NAMALWA (cell line): ENCODE measurements at places on chromosomes 6 and 20.
A peak's percentile ranks its signal among the peaks of the same experiment; 100 is the strongest.

- DNase-seq, result peak; percentile 0
These were observed 971.3 kb upstream of the DEFB115 start for GRCh38 chr20:30286157-30286556.

DNA sequence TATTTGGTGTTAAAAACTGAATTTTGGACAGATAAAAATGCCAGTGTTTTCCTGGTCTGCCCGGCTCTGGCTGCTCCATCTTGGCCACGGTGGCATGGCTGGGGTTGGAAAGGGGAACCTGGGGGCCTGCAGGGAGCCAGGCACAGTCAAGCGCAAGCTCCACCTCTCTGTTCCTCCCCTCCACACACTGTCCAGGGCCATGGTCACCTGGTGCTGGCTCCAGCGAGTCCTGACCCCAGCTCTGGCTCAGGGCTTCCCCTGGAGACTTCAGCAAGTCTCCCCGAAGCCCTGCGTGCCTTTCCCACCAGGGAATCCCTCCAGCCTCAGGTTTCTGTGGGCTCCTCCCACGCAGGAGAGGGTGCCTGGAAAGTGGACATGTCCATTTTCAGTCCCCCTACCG, 298.5 kb downstream of the QKI start:
- DNase-seq, result no peak

DNA sequence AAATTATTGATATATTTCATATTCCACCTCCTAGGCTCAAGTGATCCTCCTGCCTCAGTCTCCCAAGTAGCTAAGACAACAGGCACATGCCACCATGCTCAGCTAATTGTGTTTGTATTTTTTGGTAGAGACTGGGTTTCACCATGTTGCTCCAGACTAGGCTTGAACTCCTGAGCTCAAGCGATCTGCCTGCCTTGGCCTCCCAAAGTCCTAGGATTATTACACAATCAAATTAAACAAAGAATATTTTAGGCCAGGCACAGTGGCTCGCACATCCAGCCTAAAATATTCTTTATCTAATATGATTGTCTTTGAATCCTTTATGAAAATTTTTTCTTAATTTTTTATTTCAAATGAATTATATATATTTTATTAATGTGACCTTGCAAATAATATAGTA, 17.8 kb downstream of the ME1 start:
- no peak for DNase-seq

DNA sequence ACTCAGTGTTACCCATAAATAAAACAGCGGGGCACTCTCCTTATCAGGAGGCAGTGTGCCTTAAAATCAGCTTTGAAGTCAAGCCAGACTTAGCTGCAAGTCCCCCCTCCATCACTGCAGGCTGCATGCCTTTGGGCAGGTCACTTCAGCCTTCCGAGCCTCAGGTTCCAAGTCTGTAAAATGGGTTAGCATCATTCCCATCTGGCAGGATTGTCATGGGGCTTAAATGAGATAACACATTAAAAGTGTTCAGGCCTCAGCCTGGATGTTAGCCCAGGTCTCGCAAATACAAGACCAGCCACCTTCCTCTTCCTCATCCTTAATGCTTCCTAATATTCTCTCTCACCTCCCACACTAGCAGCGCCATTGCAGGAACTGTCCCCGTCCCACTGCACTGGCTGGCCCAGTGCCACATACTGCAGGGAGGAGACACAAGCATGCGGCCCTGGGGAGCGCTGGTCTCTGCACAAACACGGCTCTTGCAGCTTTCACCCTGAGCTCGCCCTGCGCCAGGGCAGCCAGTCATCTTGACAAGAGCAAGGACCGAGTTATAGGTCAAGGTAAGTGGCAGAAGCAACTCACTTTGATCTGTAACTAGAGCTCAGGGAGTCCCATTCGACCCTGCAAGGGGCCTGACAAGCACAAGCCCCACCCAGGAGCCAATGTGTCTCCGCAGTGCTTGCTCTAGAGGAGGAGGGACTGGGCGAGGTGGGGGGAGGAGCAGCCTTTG, 564.6 kb upstream of the AGPAT4 start:
- no peak for DNase-seq

DNA sequence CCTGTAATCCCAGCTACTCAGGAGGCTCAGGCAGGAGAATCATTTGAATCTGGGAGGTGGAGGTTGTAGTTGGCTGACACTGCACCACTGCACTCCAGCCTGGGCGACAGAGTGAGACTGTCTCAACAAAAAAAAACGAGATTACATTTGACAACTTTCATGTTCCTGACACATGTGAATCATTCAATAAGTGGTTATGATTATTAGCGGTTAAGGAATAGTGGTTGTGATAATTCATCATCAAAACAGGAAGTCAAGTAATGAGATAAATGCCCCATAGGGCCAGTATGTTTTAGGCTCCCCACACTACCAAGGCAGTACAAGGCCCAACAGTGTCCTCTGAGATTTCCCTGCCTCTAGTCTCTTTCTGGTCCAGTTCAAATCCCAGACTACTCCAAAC, 2.5 kb downstream of the HDDC2 start:
- DNase-seq, result no peak

DNA sequence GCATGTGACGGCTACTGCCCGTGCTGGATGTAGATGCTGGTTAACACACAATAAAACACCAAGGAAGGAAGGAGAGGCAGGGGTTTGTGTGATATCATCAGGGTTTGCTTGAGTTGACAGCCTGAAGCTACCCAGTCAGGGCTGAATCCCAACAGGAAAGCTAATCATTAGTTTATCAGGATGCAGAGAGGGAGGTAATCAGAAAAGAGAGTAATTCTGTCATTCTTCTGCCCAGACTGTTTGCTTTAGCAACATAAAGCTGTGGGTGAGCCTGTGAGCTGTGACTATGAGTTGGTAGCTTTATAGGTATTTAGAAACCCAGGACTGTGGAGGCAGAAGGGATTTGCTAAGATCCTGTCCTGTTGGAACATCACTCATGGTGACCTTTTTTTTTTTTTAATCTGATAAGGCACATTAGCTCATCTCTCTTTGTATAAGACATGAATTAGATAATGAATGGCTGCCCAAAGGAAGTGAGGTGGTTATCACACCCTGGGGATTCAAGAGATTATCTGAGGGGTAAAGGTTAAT, 79.3 kb downstream of the CAP2 start:
- DNase-seq, result no peak

DNA sequence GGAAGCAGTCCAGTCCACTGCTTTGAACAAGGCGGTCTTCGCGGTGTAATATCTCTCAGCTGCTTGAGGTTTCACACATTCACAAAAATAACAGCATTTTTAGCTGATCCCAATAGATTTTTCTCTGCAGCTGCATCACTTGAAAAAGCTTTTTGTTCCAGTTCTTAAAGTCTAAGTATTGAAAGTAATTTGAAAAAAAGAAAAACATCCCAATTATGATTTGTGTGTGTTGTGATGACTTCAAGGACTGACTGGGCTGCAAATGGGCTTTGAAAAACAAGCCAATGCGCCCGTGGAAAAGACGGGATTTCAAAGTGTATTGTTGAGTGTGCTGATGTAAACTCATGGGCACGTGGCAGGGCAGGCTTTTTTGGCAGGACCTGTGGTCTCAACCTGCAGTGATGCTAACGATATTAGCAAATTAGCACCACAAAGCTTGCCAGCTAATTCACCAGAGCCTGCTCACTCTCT, 151.1 kb downstream of the TMEM242 start:
- no peak for DNase-seq

DNA sequence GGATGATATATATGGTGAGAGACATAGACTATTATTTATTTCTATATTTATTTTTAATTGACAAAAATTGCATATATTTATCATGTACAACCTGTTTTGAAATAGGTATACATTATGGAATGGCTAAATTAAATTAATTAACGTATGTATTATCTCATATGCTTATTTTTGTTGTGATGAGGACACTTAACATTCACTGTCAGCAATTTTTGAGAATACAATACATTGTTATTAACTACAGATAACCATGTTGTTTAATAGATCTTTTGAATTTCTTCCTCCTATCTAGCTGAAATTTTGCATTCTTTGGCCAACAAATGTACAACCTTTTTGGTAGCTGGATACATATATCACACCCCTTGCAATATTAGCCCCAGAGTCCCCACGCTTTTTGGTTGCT, 110.7 kb upstream of the CITED2 start:
- no peak for DNase-seq

- peak; percentile 24 for DNase-seq
These were observed 894 bp downstream of the PYGB start for GRCh38 chr20:25248786-25249172.

- DNase-seq, result no peak
These were observed 99.2 kb downstream of the MYLK4 start for GRCh38 chr6:2651536-2651935.

- no peak for DNase-seq
These were observed 747.8 kb downstream of the PTPRT start for GRCh38 chr20:42441864-42442331.

DNA sequence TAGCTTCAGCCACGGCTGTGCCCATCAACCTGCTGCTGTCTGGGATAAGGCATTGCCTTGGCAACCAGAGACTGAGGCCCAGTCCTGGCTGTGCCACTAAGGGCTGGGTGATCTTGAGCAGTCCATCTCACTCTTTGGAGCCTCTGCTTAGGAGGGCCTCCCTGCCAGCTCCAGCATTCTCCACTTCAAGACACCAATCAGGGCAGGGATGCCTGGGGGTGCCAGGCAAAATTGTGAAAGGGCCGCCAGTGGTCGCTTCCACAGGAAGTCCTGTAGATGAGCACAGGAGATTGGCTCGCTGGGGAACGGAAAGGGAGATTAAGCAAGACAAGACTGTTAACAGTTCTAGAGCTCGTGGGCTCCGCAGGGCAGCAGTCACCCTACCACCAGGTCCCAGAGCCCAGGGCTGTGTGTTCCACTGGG, at the start of gene RAB44:
Gene RAB44, plus strand, starts transcription at position 346 of the 423 bp plus-strand sequence. CDS start 6,410 bp downstream, outside the sequence.
- no peak for DNase-seq

- DNase-seq, result no peak
These were observed 8.0 kb upstream of the MYLK2 start for GRCh38 chr20:31811198-31811597.

DNA sequence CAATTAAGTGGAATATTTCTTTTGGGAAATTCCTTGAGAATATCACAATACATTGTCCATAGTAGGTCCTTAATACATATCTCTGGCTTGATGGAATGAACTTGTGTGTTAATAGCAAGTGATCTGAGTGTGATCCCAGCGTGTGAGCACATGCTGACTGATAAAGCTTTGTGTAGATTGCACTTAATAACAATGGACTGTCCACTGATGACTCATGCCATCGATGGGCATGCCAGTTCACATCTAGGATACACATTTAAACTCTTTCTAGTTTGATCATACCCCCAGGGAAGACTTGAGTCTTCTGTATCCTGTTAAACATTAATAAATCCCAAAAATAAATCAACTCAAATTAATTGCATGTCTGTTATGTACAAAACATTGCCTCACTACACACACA, 454.3 kb upstream of the SPTLC3 start:
- DNase-seq, result no peak

DNA sequence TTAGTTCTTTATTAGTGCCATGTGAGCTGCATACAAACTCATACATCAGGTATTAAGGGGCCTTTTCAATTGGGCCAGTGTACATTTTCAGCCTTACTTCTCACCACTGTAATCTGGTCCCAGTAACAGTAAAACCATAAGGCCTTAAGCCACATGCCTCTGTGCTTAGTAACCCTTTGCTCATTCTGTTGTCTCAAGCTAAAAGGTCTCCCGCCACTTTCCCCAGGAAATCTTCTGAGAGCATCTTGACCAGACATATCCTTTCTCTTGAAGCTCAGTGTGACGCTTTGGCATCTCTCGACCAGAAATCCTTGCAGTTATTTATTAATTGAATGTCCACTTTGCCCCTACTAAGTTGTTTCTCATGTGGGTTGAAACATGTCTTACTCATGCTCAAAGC, 68.0 kb downstream of the CYP39A1 start:
- DNase-seq, result no peak

DNA sequence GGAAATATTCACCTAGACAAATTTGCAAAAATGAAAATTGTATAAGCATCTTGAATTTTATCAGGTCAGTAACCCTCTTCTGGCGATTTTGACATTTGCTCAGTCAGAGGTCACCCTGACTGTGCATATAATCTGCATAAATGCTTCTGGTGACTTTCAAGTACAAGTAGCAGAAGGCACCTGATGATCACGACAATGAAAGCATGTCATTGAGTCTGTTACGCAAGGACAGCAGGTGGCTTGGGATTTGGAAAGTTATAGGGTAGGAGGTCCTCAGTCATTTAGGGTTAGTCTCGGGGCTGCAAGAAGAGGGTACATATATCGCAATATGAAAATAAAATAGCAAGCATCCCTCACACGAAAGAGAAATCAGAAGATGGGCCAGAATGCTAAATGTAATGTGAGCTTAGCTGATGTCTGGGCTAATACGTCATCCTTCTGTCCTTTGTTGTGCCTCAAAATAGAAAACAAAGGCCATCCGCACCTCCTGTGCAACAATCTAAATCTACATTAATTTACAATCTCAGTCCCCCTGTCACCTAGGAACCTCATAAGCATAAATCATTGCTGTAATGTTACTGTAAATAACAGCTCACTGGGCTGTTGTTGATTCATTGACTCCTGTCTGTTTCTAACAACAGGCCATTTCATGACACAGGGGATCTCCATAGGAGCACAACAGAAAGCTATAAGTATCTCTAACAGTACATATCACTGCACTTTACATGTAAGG, 155.2 kb upstream of the RSPO3 start:
- no peak for DNase-seq

- DNase-seq, result no peak
These were observed 49.8 kb downstream of the SPATA2 start for GRCh38 chr20:49865559-49865958.

GRCh38 chr6:129191235-129191634, 308.3 kb downstream of the LAMA2 start:
- peak; percentile 4 for DNase-seq

- DNase-seq, result no peak
These were observed 202.5 kb upstream of the MAN1A1 start for GRCh38 chr6:119552021-119552420.

GRCh38 chr6:157198425-157199279, 124.7 kb downstream of the TMEM242 start:
- no peak for DNase-seq

DNA sequence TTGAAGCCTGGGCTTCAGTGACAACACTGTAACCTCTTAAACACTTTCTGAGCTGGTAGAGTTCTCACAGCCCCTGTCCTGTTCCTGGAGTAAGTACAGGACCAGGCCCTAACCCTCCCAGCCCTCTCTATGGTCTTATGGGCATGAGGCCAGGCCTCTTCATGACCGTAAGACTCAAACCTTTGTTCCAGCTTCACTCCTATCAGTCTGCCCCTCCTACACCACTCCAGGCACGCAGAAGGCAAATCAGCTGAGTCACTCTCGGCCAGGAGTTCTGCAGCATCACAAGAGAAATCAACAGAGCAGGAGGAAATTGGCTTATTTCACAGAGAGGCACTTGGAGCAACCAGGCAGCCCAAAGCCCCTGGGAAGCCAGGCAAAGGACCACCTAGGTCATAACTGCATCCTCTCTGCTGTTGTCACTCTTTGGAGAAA, 25.3 kb upstream of the CHD6 start:
- no peak for DNase-seq
